GM12865 (cell line): ENCODE measurements at places on chromosomes 5 and 9.

DNA sequence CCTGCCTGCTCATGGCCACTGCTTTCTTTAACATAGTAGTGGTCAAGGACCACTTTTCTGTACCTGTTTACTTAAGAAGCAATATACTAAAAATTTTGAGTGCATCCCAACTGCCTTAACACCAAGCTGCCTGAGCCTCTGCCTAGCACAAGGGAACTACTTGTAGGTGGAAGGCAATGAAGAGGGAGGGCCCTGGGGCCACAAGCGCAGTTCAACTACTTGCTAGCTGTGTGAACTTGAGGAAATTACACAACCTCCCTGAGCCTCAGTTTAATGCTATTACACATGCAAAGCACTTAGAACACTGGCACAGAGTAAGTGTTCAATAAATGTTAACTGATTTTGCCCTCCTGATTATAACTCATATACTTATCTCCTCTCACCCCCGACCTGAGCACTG is 6.3 kb downstream of the ARL15 start:
- no peak for DNase-seq

DNA sequence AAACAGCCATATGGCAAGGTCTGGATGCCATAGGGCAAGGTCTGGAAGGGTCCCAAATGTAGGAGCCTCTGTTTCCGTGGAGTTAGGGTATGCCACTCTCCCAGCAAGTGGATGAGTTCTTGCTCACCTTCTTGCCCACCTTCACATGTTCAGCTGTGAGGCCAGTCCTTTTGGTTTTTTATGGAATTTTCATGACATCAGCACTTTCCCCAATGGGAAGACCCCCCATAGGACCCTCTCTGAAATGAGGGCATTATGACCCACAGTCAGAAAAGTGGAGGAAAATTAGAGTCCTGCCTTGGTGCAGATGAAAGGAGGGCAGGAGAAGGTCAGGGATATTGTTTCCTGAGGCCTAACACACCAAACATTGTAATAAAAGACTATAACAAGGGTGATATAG is 53.9 kb downstream of the RASA1 start:
- no peak for DNase-seq

- peak; percentile 11 for DNase-seq
These were observed 6.4 kb downstream of the GRIA1 start for GRCh38 chr5:153496835-153497234.

- peak; percentile 23 for DNase-seq
These were observed 129.9 kb downstream of the RXRA start for GRCh38 chr9:134455934-134456755.

DNA sequence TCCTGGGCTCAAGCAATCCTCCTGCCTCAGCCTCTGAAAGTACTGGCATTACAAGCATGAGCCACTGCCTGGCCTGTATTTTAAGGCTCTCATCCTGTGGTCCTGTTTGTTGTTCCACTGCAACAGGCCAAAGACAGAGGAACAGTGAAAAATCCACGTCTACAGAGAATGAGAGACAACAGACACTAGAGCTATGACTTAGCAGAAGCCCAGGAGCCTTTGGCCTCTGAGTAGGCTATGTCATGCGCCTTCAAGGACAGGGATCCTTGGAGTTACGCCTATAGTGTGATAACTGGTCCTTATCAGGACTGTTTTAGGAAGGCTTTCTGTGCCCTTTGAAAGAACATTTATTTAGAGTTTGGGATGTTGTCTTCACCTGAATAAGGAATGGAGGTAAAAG is 10.5 kb downstream of the POC5 start:
- no peak for DNase-seq

GRCh38 chr5:132601071-132601728 is 44.4 kb downstream of the RAD50 start:
- DNase-seq = no peak

GRCh38 chr5:93819668-93820067 is 78.3 kb upstream of the POU5F2 start:
- DNase-seq = no peak

GRCh38 chr9:116267021-116267420 is 113.4 kb downstream of the PAPPA start:
- no peak for DNase-seq

GRCh38 chr5:138967791-138968448 is 92.8 kb upstream of the LRRTM2 start:
- peak; percentile 11 for DNase-seq

- DNase-seq = no peak
These were observed 21.4 kb downstream of the ZNF608 start for GRCh38 chr5:124725040-124725434.

DNA sequence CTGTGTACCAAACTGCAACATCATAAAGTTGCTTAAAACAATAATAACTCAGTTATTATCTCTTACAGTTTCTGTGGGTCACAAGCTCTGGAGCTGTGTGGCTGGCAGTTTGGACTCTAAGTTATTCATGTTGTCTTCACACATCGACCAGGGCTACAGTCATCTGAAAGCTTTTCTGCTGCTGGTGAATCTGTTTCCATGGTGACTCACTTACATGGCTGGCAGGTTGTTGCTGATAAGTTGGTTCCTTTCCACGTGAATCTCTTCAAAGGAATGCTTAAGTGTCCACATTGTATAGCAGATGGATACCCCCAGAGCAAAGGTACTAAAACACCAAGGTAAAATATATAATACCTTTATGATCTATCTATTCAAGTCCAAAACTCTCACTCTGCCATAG is 44.8 kb upstream of the CYLC2 start:
- no peak for DNase-seq

GRCh38 chr9:137972355-137972987 is 94.9 kb downstream of the CACNA1B start:
- DNase-seq = no peak

DNA sequence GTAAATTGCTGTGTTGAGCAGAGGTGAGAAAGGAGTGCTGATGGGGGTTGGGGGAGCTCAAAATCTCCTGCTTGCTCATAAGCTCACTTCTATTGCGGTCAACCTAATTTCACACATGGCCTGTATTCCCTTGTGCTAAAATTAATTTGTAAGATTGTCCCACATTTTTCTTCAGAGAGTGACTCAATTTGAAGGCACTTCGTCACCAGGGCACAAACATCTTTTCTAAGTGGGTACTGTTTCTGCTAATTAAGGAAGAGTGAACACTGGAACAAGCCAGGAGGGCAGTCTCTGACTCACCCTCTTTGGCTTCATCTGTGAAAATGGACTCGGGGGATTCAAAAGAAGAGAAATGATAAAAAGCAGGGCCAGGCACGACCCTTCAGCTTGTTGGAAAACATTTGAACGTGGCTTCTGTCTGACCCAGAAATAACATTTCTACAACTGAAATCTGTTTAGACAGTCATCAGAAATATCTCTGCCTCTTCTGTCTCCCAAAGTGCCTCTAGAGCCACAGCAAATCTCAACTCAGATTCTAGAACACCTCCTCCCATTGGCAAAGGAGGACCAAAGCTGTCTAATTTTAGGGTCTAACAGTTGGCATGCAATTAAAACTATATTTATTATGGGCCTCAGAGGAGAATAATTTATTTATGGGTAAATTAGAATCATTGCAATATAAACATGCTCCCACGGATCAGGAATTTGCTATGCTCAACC is 49.8 kb downstream of the FEM1C start:
- DNase-seq = peak; percentile 51

GRCh38 chr5:77425998-77426659 is 66.0 kb downstream of the WDR41 start:
- DNase-seq = no peak

GRCh38 chr5:749101-749670 is 35.3 kb downstream of the ZDHHC11B start:
- no peak for DNase-seq

DNA sequence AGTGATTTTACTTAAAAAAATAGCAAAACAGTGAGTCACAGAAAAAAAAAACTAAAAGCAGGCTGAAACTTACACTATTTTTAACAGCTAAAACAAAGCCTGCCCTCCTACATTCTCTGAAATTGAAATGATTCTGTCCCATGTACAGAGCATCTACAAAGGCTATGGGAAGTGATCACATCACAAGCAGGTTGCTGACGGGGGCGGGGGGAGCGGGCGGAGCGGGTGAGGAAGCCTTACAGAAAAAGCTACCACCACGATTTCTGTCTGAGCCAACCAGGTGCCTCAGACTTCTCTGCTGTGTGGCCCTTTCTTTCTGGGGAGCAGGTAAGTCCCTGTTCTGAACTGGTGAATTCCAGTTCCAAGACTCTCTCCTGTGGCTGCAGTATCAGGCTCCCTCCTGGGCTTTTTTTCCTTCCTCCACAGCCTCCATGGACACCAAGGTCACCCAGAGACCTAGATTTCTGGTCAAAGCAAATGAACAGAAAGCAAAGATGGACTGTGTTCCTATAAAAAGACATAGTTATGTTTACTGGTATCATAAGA is 104.9 kb downstream of the ANKRD18B start:
- no peak for DNase-seq

GRCh38 chr9:85964949-85965348 is 24.0 kb downstream of the NAA35 start:
- DNase-seq = no peak

DNA sequence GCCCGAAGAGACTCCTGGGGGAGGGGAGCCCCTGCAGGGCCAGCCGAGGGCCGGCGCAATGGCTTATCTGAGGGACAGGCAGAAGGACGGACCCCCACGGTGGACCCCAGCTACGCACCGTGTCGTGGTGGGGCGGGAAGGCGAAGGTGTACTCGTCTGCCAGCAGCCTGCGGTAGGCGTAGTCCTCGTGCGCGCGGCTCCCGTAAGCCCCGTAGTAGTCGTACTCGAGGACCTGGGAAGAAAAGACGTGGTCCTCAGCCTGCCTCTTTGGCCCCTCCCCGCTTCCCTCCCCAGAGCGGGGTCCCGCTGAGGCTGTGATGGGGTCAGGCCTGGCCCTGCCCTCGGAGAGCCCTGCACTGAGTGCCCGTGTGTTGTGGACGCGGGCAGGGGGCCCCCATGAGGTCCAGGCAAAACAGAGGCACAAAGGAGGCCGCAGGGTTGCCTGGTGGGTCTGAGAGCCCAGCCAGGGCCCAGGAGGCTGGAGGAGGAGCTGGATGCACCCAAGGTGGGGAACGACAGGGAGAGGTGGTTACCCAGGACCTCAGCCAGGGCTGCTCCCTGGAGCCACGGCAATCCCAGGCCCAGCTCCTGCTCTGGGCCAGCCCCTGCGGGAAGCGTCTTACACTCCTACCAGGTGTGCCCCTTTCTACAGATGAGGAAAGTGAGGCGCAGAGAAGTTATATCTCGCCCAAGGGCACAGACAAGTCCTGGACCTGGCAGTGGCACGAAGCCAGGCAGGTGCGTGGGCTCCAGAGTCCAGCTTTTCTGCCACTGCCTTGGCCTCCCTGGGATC is 35.2 kb downstream of the SARDH start:
- no peak for DNase-seq

- peak; percentile 3 for DNase-seq
These were observed 187.7 kb downstream of the TLE4 start for GRCh38 chr9:79759460-79759859.

DNA sequence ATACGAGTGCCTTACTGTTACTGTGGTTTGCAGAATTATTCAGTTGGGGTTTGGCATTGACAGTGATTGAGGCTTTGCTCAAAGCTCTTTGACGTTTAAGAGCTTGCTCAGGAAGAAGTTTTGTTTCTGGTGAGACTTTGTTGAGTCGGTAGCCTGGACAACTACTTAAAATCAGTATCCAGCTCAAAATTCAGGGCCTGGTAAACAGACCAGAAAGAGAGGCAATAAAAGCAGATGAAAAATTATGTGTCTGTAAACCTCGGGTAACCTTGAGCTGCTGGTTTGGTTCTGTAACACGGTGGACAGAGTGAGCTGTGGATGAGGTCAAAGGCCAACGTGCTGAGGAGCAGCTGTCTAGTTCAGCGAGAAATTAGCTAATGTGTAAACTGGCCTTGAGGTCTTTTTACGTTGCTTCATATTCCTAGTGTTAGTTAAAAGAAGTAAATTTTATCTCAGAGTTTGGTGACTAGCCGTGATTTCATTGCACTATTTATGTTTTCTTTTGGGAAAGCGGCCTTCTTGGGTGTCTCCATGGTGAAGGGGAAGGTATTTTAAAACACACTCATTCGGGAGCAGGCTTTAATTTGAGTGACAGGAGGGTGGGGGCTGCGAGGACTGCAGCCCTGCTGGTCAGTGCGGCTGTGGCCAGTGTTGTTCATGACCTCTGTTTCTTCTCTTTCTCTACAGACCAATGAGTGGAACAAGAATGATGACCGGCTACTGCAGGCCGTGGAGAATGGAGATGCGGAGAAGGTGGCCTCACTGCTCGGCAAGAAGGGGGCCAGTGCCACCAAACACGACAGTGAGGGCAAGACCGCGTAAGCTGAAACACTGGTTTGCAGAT is 82.0 kb upstream of the TTC23L start:
- DNase-seq = no peak

DNA sequence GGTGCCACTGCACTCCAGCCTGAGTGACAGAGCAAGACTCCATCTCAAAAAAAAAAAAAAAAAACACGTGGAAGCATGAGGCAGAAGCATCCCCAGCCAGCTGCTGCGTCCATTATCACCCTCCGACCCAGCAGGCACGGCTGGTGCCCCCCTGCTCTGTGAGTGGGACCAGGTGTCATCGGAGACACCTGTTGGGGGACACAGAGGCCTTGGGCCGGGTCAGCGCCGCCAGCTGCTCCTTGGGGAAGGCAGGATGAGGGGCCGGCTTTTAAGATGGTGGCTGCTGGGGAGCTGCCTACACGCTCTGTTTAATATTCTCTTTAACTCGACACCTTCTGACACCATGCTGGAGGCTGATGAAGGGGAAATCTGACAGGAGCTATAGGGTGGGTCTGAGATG is 80.2 kb upstream of the RUFY1 start:
- no peak for DNase-seq

GRCh38 chr5:113230711-113231652 is 203.8 kb downstream of the TSSK1B start:
- no peak for DNase-seq

- DNase-seq = no peak
These were observed 10.9 kb downstream of the FBXL7 start for GRCh38 chr5:15510831-15511230.

- no peak for DNase-seq
These were observed 516.5 kb downstream of the DNAH5 start for GRCh38 chr5:13427827-13428557.

DNA sequence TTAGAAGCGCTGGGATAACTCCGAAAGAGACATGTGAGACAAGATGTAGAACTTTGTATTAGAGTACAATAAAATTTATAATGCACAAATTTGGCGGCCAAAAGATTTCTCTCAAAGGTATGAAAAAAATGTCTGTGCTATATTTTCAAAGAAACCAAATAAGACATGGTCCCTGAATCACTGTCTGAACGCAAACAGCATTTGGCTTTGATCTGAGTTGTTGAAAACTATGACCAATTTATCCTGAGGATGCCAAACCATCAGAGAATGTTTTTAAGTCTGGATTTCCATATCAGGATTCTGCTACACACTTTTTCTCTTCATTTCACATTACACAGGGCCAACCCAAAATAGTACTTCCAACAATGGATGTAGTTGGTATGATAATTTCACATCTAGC is 9.9 kb upstream of the GLIS3 start:
- DNase-seq = no peak

DNA sequence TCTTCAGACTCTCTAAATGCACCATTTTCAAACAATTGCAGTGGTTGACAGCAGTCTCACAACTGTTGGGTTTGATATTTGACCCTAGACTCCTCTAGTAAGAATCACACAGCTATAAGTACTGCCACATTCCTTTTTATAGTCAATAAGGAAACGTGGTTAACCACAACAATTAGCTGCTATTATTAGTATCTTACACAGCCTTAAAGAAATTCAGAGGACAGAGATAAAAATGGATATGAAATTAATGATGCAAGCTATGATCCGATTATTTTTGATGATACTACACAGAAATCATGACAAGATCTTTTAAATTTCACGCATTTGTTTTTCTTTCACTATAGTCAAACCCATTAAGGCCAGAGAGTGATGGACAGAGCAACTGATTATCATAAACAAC is 288.6 kb upstream of the C9orf72 start:
- DNase-seq = no peak
